ENCODE measurements at places on chromosomes 4 and X.

DNA sequence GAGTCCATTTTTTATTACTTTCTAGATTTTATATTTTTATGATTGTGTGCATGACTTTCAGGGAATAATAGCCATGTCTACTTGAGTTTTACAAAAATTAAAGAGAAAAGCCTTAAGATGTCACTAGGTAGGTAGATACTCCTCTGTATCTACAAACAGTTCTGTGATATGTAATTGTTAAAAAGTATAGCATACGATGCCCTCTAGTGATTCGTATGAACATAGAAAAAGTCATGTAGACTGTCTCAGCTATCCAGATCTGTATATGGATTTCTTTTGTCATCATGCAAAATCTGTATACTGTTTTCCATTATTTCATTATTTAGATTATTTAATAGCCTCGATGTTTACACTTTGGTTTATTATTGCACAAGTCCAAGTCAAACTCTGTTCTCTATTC lies 856.6 kb downstream of the CENPC start:
- DNase-seq: peak; percentile 22

GRCh38 chr4:14415146-14415545 lies 587.1 kb upstream of the CPEB2 start:
- no peak for DNase-seq

- peak; percentile 80 for DNase-seq
These were observed 70.8 kb downstream of the PTPN13 start for GRCh38 chr4:86664959-86665358.

DNA sequence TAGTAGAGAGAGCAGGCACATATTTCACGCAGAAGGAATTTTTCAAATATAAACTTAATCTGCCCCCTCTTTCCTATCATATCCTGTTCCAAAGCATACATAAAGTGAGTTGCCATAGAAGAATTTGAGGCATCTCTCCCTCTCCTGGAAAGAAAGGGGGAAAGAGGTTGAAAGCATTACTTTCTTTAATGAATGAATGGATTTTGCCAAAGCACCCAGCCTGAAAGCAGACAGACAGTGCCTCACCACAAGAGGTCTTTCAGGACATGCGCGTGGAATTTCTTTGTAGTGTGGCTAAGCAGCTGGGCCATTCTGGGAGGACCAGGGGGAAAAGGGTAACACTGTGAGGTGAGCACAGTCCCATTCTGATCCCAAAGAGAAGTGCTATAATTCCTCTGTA lies 651.4 kb downstream of the IQCM start:
- DNase-seq: peak; percentile 58

DNA sequence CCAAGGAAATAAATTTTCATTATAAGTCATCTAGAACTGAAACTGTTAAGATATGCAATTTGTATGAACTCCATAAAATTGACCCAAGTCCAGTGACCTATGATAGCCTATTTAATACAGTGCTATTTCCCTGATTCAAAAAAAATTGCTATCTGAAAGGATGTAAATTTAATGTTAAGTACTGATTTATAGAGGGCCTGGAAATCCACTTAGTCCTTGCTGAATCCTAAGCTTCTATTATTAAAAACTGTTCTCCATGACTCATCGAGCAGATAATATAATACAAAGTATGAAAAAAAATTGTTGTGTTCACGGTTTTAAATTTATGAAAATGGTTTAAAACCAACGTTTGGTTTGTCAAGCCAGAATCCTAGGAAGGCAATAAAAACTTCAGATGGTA lies 704.8 kb upstream of the AADAT start:
- no peak for DNase-seq

DNA sequence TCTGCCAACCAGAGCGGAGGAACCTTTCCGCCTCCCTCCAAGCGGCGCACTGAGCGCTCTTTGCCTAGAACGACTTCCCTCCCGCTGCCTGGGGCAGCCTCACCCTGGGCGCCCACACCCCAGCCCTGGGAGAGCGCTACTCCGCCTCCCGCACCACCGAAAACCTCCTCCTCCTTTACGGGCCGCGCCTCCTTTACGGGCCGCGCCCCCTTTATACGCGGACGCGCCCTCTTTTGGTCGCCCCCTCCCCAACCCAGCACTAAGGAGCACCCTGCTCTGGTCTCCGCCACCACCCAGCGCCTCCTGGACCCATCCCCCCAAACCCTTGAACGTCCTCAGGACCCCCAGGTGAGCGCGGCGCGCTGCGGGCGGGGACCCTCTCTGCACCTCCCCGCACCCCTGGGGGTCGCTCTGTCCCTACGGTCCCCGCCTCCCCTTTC lies 586 bp upstream of the NSG1 start:
- DNase-seq: no peak

DNA sequence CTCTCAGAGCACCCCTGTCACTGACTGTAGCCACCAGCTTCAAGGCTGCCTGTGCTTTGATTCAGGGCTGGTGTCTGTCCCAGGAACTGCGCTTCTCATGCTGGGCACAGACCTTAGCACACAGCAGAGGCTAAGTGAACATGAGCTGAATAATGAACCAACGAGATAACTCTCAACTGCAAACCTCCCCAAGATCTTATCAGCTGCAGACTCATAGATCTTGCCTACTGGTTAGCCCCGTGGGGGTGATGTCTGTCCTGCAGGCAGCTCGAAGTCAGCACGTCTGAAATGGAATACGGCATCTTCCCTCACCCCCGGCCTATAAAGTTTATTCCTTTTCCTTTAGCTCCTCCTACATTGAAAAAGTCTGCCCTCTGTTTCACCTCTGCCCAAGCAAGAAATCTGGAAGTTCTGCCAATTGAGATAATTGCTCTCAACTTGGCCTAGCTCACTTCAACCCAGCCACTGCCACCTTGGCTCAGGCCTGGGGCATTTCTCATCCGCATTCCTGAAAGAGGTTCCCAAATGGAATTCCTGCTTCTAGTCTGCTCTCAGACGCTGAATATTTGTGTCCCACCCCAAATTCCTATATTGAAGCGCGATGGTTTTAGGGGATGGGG lies 73.7 kb downstream of the GATB start:
- DNase-seq: no peak

GRCh38 chrX:129750971-129751370 lies 12.2 kb downstream of the XPNPEP2 start:
- no peak for DNase-seq

- DNase-seq: no peak
These were observed 54.9 kb upstream of the LGI2 start for GRCh38 chr4:25085671-25086070.

DNA sequence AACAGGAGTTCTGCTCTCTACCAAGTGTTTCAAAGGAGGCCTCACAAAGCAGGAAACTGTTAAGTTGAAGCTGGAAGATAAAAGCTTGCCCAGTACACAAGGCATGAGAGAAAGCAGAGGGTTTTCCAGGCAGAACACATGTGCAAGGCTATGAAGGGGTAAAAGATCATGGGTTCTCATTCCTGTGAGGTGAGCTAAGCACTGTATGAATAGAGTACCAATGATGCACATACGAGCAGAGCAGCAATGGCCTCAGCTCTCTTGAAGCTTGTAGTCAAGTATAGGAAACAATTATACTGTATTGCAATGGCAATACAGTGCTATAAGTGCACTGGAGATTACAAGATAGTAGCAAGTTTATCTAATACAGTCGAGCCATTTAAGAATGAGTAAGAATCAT lies 18.0 kb downstream of the TTC29 start:
- no peak for DNase-seq

GRCh38 chr4:123849495-123849894 lies 452.9 kb downstream of the SPRY1 start:
- no peak for DNase-seq

DNA sequence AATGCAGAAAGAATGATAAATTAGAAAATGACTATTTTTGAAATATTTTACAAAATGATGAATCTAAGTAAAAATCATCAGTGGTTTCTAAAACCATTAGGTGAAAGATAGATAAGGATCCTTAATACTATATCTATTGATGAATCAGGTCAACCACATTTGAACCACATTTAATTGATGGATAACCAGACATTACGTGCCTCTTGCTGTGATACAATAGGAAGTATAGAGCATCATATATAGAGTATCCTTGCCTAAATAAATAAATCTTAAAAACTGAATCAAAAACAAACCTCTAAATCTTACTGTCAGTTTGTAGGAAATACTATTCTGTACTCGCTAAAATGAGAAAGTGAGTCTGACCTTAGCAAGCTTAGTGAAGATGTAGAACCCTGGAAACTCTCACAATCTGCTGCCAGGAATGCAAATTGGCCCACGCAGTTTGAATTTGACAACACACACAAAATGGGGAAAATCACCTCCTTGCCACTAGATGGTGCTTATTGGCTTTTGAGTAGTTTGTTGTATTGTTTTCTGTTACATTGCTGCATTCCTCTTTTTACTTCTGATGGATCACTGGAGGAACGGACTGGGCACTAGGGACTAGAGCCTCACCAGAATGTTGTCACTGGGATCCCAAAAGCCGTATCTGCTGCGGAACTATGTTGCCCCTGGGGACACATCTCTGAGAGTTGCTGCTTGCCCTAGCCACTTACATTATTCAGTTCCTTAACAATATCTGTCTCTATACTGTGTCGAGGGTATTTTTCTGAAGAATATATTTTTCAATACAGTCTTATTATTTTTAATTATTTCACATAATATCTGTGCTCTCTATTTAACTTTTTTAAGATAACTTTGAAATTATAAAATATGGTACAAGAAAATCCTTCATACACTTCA lies 25.4 kb upstream of the SLAIN2 start:
- DNase-seq: peak; percentile 60

GRCh38 chrX:94686071-94686470 lies 1012.1 kb downstream of the FAM133A start:
- no peak for DNase-seq

DNA sequence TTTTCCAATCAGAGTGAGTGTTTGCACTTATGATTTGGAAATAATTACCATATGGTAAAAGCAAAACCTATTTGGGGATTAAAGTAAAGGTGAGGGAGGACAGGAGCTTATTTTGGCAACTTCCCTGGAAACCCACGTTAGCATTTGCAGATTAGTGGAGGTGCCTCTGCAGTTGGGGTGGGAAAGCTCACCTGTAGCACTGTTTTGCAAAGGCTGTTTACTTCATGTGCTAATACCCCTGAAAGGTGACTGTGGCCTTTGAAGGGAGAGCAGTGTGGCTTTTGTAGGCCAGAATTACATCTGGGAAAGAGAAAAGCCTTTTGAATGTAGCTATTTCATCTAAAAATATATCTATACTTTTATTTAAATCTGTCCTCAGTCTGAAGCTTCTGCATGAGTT lies 9.4 kb downstream of the SUPT20HL1 start:
- DNase-seq: no peak

GRCh38 chr4:38664706-38665401 lies 855 bp downstream of the KLF3 start:
- DNase-seq: peak; percentile 46

- DNase-seq: no peak
These were observed 220.4 kb downstream of the MAML3 start for GRCh38 chr4:139933541-139933940.

DNA sequence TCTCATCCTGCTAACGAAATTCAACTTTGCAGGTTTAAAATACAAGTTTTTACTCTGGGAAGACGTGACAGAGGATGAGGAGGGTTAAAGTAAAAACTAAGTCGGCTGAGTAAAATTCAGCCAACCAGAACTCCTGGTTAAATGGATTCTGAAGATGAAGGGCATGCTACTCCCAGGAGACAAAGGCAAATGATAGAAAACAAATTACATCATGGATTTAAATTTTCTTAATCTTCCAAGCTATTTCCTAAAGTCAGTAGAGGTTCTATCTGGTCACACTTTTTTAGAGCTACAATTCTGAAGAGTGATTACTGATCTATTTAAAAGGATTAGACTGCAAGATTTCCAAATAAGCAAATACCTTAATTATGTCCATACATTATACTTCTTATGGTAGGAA lies 47.9 kb downstream of the ZNF827 start:
- DNase-seq: no peak

- DNase-seq: no peak
These were observed 68.2 kb upstream of the GK2 start for GRCh38 chr4:79476196-79476595.

DNA sequence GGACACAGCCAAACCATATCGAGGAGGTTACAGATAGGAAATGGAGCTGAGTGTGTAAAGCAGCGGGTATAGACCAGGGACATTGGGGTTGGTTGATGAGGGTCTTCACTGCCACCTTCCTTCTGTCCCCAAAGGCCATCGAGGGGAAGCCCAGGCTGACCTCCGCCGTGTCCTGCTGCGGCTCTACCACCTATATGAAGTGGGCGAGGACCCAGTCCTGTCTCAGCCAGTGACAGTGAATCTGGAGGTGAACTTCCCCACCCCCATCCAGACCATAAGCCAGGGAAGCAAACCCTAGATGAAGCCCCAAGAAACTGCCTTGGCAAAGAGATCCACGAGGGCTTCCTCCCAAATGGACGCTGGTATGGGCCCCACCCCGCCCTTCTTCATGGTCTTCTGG lies 23.2 kb upstream of the MRFAP1 start:
- no peak for DNase-seq

- DNase-seq: no peak
These were observed 41.0 kb upstream of the ZNF330 start for GRCh38 chr4:141179474-141180373.

GRCh38 chr4:3364199-3364598 lies 71.4 kb downstream of the RGS12 start:
- no peak for DNase-seq

GRCh38 chr4:18049446-18049845 lies 27.9 kb upstream of the LCORL start:
- no peak for DNase-seq

DNA sequence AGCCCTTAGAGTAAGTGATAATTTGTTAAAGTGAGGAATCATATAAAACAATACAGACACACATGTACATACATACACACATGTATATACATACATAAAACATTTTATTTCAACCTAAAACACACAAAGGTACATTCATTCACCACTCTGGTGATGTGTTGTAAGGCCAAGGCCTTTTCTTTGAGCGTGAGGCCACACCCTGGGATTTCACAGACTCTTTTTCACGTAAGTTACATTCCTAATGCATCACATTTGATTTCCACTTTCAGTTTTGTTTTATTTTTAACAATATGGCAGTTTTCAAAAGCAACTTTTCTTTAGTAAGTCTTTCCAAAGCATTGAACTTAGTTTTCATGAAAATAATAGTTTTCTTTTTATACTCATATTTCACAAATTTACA lies 170.7 kb downstream of the COL4A6 start:
- no peak for DNase-seq

DNA sequence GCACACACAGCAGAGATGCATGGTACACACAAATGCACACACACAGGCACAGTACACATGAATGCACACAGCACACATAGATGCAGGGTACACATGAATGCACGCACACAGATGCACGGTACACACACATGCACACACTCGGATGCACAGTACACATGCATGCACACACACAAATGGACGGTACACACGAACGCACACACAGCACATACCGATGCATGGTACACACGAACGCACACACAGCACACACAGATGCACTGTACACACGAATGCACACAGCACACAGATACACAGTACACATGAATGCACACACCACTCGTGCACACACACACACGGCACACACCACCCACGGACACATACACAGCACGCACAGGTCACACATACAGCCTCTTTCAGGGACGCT lies 43.8 kb upstream of the CPLX1 start:
- DNase-seq: no peak

- DNase-seq: no peak
These were observed 27.4 kb upstream of the MRFAP1 start for GRCh38 chr4:6612961-6613675.
